ENCODE measurements at places on chromosomes 4 and X.

- DNase-seq = no peak
Observed at GRCh38 chrX:39012621-39013111, 211.4 kb downstream of the MID1IP1 start.

GRCh38 chr4:139017861-139018260 lies 2.3 kb downstream of the NOCT start:
- DNase-seq = no peak

- DNase-seq = no peak
Observed at GRCh38 chr4:114653675-114654074, 55.1 kb downstream of the UGT8 start.

GRCh38 chr4:99215521-99215920 lies 3.5 kb downstream of the ADH6 start:
- DNase-seq = no peak

Data from AG08396 (cell line).